NCI-H1092 (cell line): ENCODE measurements at places on chromosomes 11 and 22.

DNA sequence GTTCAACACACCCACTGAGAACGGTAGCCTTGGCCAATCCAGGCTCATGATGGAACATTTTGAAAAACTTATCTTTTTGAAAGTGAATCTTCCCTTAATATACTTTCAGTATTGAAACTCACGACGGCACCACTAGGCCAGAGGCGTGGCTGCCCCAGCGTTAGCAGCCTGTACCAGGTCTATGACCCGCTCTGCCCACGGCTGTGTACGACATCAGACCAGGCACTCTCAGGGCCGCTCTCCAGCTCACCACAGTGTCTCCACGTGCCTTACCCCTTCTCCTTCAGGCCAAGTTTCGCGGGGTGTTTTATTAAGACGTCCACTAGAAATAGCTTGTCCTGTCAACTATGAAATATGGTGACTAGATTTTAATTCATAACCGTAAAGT lies 31.2 kb downstream of the ALG12 start:
- no peak for DNase-seq

GRCh38 chr11:68216171-68216938 lies 3.3 kb upstream of the KMT5B start:
- DNase-seq = no peak

- DNase-seq = no peak
These were observed 924.6 kb upstream of the FAT3 start for GRCh38 chr11:91299980-91300379.

DNA sequence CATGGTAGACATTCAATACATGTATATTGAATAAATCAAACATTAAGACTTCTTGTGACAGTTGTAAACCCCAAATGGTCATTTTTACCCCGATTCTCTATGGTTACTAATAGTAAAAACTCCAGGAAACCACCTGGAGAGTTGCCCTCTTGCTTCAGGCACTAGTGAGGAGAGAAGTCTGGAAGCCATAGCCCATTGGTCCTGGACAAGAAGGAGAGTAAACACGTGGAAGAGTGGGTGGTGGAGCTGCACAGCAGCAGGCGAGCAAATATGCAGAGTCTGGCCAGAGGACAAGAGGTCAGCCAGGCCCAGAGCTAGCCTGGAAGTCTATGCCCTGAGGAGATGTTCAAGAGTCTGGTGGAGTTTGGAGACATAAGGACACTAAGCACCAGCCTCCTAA lies 17.7 kb downstream of the DCHS1 start:
- no peak for DNase-seq

DNA sequence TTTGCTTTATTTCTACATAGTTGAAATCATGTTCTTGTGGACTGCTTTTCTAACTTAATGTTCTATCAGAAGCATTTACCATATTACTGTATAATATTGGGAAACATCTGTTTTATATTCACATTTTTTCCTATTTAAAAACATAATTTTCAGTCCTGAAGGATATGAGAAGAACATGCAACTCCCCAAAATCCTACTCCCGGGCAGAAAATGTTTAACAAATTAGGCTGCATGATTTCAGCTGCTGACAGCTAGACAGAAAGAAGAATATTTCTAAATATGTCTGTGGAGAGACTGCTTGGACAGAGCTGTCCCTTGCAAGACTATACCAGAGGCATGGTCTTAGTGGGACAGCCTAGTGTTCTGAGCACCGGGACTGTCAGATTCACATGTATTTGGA lies 15.7 kb upstream of the AMPD3 start:
- no peak for DNase-seq

- DNase-seq = no peak
These were observed 492 bp upstream of the LUZP2 start for GRCh38 chr11:24496386-24496735.

DNA sequence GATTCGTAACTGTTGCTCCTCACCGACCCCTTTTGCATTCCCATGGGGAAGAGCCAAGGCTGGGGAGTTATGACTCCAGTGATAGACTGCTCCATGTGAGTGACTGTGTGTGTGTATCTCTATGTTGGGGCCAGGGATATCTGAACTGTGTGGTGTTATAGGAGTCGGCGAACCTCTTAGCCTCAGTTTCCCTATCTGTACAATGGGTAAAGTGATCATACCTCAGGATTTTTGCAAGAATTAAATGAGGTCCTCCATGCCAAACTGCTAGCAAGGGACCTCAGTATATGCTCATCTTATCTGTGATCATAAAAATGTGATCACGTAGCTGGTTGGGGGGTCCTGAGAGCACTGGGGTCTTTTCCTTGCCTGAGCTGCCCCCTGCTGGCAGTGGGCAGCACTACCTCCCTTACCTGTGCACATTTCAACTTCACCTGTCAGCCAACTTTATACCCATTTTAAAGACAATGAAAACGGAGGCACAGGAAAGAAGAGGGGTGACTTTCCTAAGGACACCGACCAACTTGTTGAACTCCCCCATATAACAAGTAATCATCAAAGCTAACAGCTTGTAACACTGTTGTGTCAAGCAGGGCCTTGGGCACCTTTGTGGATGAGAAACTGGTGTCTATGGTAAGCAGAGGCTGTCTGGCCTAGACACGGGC lies 1.4 kb upstream of the DPP3 start:
- DNase-seq = no peak

DNA sequence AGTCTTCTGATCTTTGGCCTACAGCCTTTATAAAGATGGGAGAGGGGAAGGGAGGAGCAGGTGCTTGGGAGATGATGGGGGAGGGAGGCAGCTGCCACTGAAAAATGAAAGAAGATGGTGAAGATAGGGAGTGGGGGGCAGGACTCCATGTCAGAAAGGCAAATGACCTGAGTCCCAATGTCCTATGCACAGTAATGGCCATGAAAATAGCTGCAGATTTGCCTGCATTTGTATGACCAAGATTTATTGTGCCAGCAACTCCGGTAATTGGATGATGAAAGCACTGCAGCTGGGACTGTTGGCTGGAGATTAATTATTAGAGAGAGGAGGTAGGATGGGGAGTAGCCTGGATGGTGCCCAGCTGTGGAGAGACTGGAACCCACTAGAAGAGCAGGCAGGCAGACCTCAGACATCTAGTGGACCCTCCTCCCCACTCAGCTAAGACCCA lies 36.1 kb downstream of the NEU3 start:
- DNase-seq = no peak

- DNase-seq = no peak
These were observed 19.4 kb downstream of the TMEM218 start for GRCh38 chr11:125091877-125092664.

DNA sequence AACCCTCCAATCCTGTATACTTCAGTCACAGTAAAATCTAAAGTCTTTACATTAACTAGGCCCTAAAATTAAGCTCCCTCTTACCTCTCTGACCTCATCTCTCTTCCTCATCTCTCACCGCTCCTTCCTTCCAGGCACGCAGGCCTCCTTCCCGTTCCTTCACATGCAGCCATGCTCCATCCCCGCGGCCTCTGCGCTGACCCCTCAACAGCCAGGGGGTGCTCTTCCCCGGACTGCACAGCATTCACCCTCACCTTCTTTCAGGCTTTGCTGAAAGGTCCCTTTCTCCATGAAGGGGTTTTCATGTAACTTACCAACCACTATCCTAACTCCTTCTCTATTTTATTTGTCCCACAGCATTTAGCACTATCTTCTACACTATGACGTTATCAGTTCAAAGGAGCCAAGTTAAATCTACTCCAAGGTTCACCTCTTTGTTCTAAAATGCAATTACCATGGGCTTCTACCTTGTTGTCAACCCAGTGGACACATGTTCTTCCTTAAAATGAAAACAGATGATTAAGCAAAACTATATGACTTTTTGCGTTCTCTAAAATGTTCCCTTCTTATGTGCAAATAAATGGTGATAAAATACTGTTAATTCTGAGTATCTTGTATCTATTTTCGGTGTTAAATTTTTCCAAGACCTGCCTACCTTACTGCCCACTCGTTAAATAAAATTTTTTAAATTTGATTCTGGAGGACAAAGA lies 57.8 kb upstream of the APOA1 start:
- no peak for DNase-seq

- DNase-seq = peak; percentile 37
These were observed 255 bp upstream of the SYNGR1 start for GRCh38 chr22:39349506-39349966.

- no peak for DNase-seq
These were observed 42.2 kb upstream of the CYP2D6 start for GRCh38 chr22:42172773-42173172.

GRCh38 chr22:46103664-46104063 lies 46.7 kb upstream of the PPARA start:
- no peak for DNase-seq

DNA sequence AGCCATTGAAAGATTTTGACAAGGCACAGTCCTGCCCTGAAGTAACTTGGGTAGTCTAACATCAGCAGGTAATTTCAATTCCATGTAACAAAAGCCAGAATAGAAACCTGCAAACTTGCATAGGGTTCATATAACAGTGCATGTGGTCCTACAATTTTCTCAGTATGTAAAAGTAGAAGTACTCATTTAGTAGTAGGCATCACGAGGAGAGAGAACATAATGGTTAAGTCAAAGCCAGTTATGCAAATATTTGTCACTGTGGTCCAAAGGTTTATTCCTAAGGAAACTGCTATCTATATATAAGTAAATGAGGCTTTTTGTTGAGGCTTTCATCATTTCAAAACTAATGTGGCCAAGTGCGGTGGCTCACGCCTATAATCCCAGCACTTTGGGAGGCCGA lies 10.1 kb downstream of the ATP5MG start:
- no peak for DNase-seq

DNA sequence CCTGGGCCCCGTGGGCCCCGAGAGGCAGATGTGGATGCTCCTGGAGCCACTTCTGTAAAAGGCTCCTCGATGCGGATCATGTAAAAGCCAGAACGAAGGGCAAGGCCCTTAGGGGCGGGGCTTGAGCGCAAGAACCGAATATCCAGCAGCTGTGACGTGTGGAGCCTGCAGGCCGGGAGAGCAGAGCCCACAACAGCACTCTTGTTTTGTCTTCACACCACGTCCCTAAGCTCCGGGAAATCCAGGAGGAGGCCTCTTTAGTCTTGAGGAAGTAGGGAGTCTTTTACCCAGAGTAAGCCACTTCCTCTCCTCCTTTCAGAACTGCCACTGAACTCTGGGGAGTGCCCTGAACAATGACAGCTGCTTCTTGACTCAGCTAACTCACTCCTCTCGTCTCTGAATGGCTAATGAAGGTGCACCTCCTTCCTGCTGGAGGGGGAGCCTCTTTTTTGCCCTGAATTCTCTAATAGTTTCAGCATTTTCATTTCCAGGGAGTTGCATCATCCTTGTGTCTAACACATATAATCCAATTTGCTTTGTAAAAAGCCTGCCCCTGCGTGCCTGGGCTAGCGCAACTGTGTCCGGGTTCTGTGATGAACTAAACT lies 12.5 kb downstream of the L3MBTL2 start:
- DNase-seq = peak; percentile 46

GRCh38 chr11:18332891-18333290 lies 10.5 kb downstream of the GTF2H1 start:
- DNase-seq = no peak

- DNase-seq = no peak
These were observed 1038.1 kb downstream of the LRRC4C start for GRCh38 chr11:40421208-40421981.

DNA sequence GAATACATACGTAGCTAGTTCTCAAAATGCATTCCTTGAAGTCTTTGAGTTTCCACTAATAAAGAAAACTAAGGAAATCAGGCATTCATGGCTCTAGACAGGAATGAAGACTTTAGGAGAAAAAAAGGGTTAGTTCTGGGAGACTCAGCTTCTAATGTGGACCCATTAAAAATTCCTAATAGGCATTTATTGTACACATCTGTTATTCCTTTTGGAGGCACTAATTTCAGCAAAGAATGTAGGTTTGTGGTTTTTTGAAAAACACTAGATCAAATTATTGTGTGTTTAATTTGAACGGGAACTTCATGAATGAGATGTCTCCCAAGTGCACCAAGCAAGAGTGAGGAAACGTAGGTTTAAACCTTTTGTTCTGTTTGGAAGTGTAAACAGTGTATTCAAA lies 42.7 kb downstream of the PARVA start:
- no peak for DNase-seq

- DNase-seq = no peak
These were observed 49.0 kb downstream of the RPUSD4 start for GRCh38 chr11:126162306-126163030.

DNA sequence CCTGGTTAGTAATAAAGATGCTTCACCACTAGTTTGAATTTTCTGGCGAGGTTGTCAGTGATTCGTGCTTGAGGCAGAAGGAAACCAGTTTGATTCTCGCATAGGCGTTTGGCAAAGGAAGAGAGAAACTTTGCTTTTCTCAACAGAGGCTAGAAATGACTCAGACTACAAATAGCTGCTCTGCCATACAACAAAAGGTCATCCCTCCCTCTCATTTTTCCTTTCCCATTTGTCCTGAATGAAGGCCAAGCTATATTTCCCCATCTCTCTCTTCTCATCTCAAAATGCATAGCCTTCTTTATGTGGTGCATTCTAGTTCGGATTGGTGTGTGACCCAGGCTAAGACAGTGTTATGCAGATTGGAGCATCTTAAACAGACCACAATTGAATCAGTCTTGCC lies 741.4 kb downstream of the NTM start:
- DNase-seq = no peak

- no peak for DNase-seq
These were observed 10.2 kb downstream of the CKAP5 start for GRCh38 chr11:46835897-46836296.

DNA sequence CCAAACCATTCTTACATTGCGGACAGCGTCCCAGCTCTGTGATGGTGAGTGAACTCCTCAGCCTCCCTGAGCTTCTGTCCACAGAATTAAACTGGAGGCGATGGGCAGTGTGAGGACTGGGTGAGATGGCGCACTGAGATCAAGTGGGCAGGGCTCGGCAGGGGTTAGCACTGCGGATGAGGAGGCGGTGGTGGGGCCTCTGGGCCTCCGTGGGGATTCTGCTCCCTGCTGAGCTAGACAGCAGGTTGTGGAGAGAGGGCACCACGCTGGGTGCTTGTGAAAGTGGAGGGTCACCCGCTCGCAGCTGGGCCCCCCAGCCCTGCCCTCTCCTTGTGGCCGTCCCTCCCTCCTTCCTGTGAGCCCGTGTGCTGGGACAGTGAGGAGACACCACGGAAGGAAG lies 25.6 kb upstream of the PARVG start:
- DNase-seq = no peak

GRCh38 chr11:22808571-22809197 lies 20.9 kb downstream of the SVIP start:
- no peak for DNase-seq

- no peak for DNase-seq
These were observed 16.8 kb downstream of the DRD4 start for GRCh38 chr11:653837-654236.

GRCh38 chr11:134518616-134519389 lies 106.8 kb upstream of the B3GAT1 start:
- no peak for DNase-seq

- no peak for DNase-seq
These were observed 1.1 kb upstream of the OR10A5 start for GRCh38 chr11:6844356-6844755.

DNA sequence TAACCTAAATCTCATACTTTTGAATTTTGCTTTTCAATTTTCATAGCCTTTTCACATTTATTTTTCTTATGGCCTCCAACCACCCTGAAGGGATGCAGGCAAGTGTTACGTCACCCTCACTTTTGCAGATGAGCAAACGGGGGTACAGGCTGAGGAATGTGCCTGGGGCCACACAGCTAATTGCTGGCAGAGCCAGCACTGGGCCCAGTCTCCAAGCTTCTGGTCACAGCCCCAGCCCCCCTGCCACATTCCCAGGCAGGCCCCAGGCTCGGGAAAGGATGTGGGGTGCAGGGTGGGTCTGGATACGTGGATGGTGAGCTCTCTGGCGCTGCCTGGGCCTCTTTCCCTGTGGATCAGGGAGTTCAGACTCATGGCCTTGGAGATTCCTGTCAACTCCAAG lies 138.6 kb downstream of the PKNOX2 start:
- no peak for DNase-seq

- no peak for DNase-seq
These were observed 62.1 kb upstream of the SESN3 start for GRCh38 chr11:95293116-95293515.
